ENCODE measurements at places on chromosomes 13 and 19. TPM values are rescaled to one million over a fixed set of nuclear protein-coding genes. Genes with fewer than 3 reads are reported as not detected.

Gene SBK3
- total RNA-seq = 0.39 TPM

Gene TEX29
- total RNA-seq = 0.50 TPM

Gene MCF2L
- 59.9 TPM for total RNA-seq

Gene THSD8
- total RNA-seq = 34.7 TPM

Gene PTGIR
- total RNA-seq = not detected

Gene ATP11A
- 97.4 TPM for total RNA-seq

Gene PLK5
- total RNA-seq = not detected

Gene DPF1
- total RNA-seq = 35.5 TPM

Gene TRPC4
- total RNA-seq = 2.5 TPM

Gene PRTN3
- total RNA-seq = not detected

Gene RNF17
- not detected for total RNA-seq

Gene IL4I1
- 0.12 TPM for total RNA-seq

Gene PABPC3
- 0.14 TPM for total RNA-seq

Gene SHKBP1
- total RNA-seq = 72.0 TPM
